ENCODE measurements at places on chromosomes 1 and 21.

- DNase-seq: no peak
Measured at GRCh38 chr1:53385276-53386225, 57.7 kb upstream of the LRP8 start.

GRCh38 chr1:226912587-226913176, 27.4 kb upstream of the COQ8A start:
- peak; percentile 35 for DNase-seq

GRCh38 chr1:94248956-94249688, 11.7 kb upstream of the ARHGAP29 start:
- no peak for DNase-seq

- no peak for DNase-seq
Measured at GRCh38 chr1:231701306-231701705, 74.7 kb downstream of the DISC1 start.

DNA sequence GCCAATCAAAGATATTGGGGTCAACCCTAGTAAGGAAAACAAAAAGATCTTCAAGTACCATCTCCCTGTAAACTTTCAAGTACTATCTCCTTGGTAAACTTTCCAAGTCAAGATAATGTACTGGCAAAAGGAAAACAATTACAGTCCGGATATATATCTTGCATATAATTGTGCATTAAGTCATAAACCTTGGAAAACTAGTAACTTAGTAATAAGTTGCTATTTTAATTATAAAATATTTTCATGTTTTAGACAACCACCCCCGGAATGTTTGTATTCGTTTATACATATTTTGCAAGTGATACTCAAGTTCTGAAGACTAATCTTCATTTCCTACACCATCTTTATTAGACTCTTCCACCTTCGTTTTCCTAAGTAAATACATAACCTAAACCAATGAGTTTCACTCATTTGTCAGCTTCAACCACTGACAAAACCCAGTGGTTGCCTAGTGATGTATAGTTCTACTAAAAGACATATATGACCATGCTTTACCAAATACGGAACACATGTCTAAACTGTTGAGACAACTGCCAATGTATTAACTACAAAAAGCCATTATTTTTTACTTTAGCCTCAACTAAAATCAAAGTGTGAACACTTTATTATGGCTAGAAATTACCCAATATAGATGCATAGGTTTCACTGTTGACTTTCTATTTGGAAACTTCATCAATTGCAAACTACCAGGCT, 1.7 kb downstream of the AKT3 start:
- DNase-seq: peak; percentile 25

DNA sequence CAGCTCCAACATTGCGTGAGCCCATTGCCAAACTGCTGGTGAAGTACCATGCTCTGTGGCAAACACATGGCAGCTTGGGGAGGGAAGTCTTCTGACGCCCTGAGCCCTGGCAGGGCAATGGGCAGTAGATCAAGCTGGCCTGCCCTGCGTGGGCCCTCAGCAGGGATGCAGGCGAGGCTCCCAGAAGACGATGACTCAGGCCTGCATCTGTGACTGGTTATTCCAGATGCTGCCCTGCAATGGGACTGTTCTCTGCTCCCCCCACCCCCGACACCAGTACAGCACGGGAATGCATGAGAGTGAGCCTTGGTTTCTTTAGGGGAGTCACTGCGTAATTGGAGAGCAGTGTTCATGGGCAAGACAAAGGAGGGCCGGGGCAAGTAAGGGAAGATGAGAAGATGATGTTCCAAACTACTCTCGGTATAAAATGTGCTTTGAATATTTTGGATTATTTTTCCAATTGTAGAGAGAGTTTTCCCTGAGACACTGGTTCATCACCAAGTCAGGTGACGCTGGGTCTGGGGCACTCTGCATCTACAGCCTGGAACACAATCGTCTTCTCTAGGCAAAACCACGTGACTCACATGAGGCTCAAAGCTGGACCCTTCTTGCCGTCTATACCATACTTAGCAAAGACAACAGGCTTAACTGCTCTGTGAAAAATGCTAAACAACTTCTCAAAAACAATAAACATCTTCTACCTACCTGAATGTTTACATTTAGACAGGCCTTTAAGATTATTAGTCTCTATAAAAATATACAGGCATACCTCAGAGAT, 9.0 kb upstream of the C1orf198 start:
- DNase-seq: no peak

GRCh38 chr1:63701187-63701586, 72.6 kb upstream of the ROR1 start:
- DNase-seq: no peak

- no peak for DNase-seq
Measured at GRCh38 chr1:217418269-217419193, 212.4 kb downstream of the GPATCH2 start.

- DNase-seq: no peak
Measured at GRCh38 chr21:36828891-36829515, 130.1 kb downstream of the SIM2 start.

- no peak for DNase-seq
Measured at GRCh38 chr1:183936791-183937190, 100.7 kb downstream of the COLGALT2 start.

DNA sequence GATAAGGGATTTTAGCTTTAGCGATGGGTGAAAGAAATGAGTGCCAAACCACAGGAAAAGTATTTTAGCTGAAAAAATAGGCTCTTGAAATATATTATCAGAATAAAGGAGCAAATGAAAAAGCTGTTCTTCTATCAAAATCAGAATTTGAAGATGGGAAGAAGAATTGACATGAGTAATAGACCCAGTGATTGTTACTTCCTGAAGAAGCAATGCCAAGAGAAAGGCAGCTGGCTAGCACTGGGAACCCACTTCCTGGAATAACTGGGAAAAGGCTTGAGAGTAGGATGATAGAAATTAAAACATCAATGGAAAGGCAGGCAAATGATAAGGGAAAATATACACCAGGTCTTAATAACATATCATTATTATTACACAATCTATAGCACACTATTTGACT, 29.9 kb upstream of the LYPLAL1 start:
- no peak for DNase-seq

GRCh38 chr1:89606227-89606980, 26.5 kb upstream of the LRRC8C start:
- DNase-seq: peak; percentile 60

DNA sequence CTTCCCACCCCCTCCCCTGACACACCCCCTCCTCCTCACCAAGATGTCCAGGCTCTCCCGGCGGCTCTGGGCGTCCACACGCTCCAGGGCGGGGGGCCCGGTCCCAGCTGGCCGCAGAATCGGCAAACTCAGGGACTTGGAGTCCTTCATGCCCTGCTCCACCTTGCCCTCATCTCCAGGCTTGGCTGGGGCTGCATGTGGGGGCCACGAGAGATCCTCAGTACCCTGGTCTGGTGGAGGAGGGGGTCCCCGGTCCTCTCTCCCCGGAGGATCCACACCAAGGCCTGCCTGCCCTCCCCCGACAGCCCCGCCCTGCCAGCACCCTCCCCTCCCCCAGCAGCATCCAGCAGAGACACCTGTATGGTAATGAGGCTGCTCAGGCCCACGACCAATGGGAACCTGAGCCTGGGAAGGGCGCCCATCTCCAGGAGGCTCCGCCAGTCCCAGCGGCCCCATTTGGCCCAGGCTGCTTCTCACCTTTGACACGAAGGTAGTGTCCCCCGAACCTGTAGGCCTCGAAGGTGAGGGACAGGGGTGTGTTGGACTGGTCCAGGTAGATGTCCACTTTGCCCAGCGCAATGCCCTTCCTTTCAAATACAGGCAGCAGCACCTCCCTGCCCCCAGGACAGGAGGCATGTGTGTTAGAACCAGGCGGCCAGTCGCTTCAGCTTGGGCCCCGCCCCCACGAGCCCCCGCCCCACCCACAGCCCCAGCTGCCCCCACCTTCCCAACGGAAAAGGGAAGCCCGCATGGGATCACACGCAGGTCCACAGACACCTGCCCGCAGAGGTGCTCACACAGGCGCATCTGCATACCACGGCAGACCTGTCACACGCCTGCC, 8.2 kb upstream of the TNFRSF25 start:
- DNase-seq: no peak

DNA sequence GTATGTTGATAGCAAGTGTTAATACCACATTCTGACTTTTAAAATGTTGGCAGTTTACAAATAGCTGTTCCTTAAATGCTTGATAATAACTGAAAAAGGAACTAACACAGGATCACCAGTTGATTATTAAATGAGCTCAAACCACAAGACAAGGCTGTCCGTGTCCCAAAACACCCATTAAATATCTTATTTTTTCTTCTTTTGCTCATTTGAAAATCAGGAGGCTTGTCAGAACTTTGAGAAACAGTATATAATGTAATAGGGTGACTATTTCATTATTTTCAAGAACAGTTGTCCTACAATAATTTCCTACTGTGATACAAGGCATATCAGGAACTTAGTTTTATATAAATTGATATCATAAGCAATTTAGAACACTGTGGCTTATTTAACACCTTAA, 2.7 kb downstream of the CDKN2C start:
- DNase-seq: no peak

DNA sequence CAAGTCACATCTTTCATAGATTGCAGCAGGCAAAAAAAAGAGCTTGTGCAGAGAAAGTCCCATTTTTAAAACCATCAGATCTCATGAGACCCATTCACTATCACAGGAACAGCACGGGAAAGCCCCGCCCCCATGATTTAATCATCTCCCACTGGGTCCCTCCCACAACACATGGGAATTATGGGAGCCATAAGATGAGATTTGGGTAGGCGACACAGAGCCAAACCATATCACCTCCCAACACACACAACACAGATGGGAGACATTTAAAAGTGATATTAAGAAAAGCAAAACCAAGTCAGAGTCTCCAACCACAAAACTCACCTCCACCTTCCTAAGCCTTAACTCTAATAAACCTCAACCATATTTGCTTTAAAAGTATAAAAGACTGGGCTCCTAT, 61.5 kb upstream of the TIAM1 start:
- no peak for DNase-seq

GRCh38 chr1:65147424-65148177, 402 bp upstream of the AK4 start:
- no peak for DNase-seq

DNA sequence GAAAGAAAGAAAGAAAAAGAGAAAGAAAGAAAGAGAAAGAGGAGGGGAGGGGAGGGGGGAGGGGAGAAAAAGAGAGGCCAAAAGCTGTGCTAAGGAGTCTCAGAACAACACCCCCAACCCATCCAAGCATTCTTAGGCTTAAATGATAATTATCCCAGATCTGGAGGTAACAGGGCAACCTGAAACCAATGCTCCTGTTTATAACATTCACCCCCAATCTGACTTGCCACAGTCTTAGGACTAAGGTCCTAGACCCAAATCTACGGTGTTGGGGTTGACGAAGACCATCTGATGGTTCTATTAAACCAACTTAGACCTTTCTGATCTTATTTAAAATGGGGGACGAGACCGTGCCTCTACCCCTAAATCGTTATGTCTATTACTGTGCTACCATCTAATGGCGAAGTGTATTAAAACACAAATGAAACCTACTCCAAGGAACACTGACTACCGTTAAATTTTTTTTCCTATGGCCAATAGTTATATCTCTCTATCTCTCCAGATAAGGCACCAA, 119.3 kb upstream of the CDC42BPA start:
- peak; percentile 10 for DNase-seq

GRCh38 chr1:41713141-41713540, 205.6 kb downstream of the HIVEP3 start:
- DNase-seq: no peak

DNA sequence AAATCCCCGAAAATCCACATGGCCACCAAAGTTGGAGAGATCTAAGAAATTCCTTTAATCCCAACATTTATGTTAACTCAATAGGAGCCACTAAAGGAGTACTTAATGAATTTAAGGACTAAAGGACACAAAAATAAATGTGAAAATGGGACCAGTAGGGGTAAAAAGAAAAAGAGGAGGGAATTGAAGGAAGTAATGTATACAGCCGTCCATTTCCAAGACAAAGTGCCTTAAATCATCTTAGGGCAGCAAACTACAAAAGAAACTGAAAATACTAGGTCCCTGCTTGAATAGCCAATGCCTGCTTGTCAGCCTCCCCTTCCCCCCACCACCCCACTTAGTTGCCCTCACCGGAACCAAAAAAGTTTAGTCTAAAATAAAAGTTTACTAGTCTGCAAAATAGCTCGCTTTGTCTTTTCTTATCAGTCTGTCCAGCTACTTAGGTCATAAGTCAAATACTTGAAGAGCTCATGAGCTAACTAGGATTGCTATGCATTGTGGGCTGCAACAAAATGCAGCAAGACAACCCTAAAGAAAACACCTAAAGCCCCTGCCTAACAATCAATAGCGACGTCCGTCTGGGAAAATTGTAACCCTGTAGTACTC, 66.3 kb upstream of the TLR5 start:
- DNase-seq: no peak

GRCh38 chr1:118073648-118074435, 111.2 kb downstream of the SPAG17 start:
- DNase-seq: no peak

DNA sequence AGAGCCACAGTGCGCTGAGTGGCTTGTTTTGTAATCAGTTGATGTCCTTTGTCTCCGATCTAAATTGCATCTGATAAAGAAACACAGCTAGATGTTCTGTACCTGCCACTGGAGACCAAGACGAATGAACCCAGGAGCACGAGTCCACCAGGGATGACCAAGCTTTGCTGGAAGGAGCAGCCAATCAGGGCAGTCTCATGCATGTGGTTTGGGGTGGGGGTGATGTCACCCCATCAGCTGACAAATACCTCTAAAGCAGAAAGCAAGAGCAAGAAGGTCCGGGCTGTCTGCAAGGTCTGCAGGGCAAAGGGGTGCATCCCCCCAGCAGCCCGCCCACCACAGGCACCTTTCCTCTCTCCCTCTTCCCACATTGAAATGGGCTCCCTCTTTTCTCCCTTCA, 653.8 kb downstream of the AJAP1 start:
- DNase-seq: no peak

DNA sequence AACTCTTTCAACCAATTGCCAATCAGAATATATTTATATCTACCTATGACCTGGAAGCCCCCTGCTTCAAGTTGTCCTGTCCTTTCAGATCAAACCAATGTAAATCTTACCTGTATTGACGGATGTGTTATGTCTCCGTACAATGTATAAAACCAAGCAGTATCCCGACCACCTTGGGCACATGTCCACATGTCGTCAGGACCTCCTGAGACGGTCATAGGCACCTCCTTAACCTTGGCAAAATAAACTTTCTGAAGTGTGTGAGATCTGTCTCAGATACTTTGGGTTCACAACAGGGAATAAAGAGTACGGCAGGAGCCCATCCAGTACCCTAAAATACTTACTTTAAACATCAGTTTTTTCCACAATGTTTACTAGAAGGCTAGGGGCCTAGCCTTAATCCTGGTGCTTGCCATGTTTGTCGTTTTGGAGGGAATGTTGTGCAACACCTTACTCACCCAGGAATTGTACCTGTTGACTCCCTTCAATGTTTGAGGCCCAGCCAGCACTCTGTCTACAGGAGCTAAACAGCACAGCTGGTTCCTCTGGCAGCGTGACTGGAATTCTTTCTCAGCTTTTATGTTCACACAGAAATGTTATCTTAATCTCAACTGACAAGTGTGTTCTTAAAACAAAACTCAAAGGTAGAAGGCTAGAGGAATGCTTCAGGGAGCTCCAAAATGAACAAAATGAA, 90.8 kb upstream of the USP25 start:
- no peak for DNase-seq
